Hippocampal formation (tissue), 2 donors: ENCODE measurements at places on chromosomes 16 and 17.

GRCh38 chr17:2647957-2648356 lies 54.5 kb downstream of the PAFAH1B1 start:
- DNase-seq = no peak

DNA sequence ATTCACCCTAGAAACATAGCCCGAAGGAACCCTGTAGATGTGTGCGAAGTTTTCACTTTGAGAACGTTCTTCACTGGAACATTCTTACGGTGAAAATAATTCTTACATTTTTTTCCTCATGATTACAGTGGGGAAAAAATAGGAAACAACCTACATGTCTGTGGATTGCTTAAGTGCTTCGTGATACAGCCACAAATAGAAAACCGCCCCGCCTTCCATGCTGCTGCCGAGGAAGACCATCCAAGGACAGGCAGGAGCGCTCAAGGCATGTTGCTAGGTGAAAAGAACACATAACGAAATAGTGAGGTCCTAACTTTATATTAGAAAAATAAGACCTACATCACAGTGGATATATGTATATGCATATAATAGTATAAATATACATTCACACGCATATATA lies 78.8 kb downstream of the BMERB1 start:
- no peak for DNase-seq

GRCh38 chr17:489758-490329 lies 137.2 kb upstream of the RPH3AL start:
- no peak for DNase-seq

DNA sequence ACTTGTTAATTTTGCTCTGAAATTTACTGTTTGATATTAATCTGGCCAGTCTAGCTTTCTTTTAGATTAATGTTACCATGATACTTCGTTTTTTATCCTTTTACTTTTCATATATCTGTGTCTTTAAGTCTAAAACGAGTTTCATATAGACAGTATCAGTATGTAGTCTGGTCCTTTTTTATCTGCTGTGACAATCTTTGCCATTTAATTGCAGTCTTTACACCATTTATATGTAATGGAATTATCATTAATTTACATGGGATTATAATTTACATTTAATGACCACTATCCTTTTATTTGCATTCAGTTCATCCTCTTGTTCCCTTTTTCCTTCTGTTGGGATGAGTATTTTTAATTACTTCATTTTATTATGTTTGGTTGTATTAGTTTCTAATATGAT lies 243.5 kb downstream of the PRKCA start:
- DNase-seq = no peak

GRCh38 chr17:61321344-61321743 lies 78.3 kb upstream of the TBX2 start:
- no peak for DNase-seq

DNA sequence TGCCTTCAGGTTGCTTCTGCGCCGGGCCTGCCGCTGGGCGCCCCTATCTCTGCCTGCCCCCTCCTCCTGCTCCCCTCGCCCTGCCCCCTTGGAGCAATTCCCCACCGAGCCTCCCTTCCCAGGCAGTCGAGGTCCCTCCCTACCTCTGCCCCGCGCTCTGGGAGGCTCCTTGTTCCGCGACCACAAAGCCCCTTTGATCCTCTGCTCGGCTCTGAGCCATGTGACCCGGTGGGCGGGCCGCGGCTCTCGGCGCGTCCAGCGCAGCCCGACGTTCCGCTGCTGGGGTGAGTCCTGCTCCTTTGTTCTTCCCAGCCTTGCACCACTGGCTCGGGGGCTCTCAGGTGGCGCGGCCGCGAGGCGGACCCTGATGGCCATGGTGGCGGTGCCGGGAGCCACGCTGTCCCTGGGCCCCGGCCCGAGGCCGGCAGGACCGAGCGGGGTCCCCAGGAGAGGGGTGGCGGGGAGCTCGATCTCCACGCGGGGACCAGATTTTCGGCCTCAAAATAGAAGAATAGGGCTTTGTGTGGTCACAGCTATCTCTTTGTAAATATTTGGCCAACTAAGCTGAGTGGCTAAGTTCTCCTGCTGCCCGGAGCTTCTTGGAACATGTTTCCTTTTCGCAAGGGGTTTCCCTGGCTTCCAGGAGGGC lies 310.6 kb downstream of the SEC14L1 start:
- DNase-seq = peak; percentile 95

DNA sequence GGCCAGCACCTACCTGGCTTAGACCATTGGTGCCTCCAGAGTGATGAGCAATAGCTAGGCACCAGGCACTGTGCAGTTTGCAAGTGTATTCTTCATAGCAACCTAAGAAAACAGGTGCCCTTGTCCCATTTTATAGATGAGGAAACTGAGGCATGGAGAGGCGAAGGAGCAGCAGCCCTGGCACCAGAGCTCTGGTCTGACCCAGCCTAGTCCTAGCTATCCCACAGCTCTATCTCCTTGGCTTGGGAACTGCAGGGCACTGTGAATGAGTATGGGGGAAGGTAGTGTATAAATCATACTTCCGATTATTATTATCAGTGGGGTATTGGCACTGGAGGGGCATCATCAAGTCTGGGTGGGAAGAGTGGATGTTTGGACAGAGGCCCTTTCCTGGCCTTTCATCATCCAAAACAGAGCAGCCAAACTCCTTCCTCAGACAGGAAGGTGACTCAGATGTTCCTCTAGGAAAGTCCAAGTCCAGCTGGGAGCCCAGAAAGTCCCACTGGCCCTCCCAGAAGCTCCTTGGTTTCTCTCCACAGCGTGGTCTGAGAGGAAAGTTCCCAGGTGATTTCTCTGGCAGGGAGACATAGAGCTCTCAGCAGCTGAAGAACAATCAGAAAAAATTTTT lies 32.0 kb upstream of the PLLP start:
- no peak for DNase-seq
